ENCODE measurements at places on chromosomes 7 and 10.

DNA sequence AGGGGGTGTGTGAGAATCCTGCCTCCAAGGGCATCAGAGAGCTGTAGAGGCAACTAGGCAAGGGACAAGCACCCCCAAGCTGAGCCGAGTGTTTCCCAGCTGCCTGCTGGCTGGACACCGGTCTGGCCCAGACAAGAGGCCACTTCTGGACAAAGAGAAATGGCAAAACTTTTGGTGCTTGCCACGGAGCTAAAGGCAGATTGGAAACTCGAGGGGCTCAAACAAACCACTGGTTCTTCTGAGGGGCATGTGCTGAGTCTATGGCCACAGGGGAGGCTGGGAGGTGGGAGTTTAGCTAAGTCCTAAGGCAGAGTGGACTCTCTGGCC, 66.5 kb upstream of the INPP5A start:
- no peak for DNase-seq

DNA sequence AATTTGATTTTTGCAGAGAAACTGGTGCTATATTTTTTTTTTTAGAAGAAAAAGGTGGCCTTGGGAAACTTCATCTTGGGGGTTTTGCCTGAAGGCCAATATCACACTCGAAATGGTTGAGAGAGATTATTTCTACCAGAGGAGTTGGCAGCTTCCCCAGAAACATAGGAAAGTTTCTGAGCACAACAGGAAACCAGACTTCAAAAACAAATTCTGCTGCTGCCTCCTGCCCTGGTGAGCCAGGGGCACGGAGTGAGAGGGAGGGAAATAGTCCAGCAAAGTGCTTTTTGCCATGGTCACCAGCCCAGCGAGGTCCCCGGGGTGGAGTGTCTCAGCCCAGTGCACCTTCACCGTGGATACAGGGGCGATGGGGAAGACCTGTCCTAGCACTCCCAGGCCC, 61.1 kb downstream of the FOXI2 start:
- DNase-seq = no peak

DNA sequence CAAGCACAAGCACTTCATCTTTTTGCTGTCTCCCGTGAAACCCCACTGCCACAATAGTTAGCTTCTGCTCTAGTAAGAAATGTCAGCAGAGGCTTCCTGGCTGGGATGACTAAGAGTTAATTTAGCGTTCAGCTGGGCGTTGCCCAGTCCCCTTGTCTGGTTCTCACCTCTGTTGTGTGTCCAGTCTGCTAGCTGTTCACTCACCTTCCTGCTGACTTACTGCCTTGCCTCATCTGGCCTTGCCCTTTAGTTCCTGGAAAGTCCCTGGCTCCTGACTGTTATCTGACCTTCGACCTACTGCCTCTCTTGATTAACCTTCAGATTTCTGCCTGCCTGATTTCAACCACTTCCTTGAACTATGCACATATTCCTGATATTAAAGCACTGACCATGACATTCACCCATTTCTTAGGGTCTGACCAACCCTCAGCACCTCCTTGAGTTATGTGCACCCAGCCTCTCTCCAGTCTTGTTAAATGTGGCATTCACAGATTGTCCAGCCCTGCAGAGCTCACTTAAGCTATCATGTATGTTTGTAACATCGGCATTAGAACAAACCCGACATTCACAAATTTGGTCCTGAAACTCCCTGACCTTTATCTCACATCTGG, 30.3 kb downstream of the C7orf33 start:
- DNase-seq = no peak

DNA sequence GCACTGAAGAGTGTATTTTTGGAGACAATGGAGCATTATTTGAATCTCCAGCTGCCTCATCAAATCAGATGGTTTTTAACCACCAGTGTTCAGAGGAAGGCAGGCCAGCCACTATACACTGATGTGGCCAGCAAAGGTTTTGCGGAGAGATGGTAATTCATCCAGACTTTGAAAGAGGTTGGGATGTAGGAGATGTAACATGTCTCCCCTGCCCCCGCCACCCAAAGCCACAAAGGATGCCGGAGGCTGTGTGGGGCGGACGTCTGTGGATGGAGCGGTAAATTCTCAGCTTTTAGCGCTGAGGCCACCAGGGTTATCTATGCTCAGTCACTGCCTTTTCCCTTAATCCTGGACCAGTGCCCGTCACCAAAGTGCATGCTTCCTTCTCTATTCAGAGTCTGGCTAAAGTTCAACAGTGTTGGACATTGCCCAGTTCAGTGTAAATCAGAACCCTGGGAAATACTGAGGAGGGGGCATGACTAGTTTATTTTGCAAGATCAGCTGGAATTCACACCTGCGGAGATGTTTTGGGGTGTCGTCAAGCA, 3.7 kb upstream of the TRIP6 start:
- DNase-seq = no peak

DNA sequence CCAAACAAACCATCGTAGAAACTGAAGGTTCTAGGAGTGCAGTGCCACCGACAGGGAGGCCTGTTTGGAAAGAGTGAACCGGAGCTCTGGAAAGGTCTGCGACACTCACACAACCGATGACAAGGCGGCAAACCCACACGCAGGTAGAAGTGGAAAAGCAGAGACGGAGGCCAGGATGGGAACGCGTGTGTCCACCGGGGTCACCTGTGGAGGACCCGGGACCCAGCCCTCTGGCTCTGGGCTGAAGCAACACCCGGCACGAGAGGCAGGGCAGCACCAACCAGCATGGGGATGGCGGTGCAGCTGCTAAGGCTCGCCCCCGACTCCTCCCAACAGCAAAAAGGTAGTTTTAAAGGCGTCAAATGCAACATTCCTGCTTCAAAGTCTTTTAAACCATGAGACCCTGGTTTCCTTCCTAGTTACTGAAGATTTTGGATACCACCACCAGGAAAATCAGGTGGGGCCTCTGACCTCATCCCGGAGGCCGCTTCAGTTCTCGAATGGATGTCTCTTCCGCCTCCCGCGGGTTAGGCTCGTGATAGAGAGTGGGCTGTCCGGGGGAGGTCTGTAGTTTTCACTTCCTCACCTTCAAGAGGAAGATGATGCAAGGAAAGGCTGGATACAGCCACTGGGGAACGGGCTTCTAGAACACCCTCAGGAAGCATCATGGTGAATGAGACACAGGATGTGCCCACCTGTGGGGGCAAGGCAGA, 115.5 kb downstream of the SMURF1 start:
- no peak for DNase-seq

GRCh38 chr10:20622531-20623211, 274.4 kb downstream of the NEBL start:
- DNase-seq = no peak

- DNase-seq = no peak
These were observed 1584.4 kb upstream of the LRRTM3 start for GRCh38 chr10:65341323-65341925.

Data from activated CD4-positive, alpha-beta T cell treated with anti-CD3 and anti-CD28 coated beads, Interleukin-10, Interleukin-2, amounts not matched to agents 100 ng/mL and 50 ng/mL, durations not matched to agents 16 hours and 8 hours (primary cell).